Left renal cortex interstitium (tissue), 4 donors: ENCODE measurements at places on chromosomes 12 and 14.

- no peak for DNase-seq
Observed at GRCh38 chr14:65500075-65500474, 87.5 kb downstream of the FUT8 start.

DNA sequence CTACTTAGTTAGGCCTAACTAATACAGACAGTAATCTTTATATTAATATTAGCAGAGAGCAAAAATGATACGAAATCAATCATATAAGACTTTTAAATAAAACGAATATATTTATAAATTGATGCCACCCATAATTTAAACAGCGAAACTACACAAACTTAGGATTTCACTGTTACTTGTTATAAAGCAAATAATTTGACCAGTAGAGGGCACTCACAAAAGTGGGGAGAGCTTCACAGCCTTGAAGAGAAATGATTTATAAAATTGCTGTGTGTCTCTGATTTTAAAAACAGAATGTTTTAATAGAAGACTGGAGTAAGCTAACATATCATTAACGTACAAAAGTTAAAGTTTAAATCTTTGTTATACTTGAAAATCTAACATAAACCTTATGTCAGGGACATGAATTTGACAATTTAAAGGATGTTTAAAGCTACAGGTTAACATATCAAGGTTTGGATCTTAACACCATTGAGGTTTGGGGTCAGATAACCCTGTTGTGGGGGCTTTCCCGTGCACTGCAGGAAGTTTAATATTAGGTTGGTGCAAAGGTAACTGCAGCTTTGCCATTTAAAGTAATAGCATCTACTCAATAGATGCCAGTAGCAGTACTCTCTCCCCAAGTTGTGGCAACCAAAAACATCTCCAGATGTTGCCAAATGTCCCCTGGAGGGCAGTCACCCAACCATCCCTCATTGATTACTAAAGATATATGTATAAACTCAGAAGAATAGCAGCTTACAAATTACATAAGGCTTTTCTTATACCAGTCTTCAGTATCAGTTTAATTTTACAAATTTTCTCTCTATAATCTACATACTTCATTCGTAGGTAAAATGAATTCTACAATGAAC is 9.3 kb downstream of the KRAS start:
- DNase-seq = no peak

DNA sequence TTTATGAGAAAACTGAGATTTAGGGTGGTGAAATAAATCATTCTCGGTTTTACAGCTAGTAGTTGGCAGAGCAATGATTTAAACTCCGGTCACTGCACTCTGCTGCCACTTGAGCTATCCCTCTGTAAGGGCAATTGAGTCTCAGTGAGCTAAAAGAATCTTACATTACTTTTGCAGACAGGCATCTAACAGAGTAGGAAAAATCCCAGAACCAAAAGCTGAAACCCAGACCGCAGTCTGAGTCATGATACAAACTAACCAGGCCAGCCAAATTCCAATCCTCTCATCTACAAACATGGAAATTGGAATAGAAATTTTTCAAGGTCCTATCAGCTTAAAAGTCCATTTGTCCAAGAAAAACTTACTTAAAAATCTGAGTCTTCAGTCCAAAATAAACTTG is 73.7 kb downstream of the ANKS1B start:
- peak; percentile 8 for DNase-seq

GRCh38 chr12:70711831-70712230 is 74.6 kb upstream of the PTPRB start:
- DNase-seq = no peak

DNA sequence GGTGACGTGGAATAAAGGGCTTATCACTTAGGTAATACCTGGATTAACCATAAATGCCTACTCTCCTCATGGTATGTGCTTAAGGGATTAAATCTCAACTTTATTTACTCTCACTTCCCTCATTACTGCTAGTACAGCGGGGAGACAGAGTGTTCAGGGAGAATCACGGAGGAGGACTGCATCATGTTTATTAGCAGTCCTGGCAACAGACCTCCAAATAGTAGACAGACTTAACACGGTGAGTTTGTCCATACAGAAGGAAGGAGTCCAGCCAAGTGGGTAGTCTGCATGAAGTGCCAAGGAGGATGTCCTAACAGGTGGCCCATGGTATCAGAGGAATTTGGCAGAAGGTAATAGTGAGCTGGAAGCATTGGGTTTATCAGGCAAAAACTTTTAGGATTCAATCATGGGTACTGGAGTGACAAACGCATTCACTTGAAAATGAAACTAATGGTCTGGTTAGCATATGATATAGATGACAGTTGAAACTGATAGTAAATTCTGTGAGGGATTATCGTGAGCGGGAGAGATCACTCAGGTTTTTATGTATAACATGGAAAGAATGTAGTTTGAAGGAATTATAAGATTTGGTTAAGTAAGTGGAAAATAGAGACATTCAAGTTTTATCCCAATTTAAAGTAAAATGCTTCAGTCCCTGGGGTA is 471.8 kb downstream of the TMEM117 start:
- DNase-seq = no peak

DNA sequence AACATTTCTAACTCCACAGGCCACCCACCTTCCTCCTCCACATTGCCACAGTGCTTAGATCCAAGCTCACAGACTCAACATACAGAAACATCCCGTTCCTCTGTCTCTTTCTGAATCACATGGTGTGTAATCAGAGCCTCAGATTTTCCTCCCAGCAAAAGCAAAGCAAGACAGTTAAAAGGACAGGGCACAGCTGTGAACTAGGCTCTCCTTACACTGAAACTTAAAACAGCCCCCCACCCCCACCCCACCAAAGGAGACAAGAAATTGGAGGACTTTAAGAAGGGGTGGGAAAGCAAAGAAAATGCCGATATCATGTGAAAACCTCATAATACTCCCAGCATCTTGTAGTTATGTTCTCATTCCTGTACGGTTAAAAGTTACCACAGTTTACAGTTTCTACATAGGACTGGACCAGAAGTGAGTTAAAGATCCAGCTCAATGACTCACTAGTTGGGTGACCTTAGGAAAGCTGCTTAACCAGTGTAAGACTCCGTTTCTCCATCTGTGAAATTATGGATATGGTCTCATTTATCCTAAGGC is 4.8 kb downstream of the YBX3 start:
- peak; percentile 68 for DNase-seq

DNA sequence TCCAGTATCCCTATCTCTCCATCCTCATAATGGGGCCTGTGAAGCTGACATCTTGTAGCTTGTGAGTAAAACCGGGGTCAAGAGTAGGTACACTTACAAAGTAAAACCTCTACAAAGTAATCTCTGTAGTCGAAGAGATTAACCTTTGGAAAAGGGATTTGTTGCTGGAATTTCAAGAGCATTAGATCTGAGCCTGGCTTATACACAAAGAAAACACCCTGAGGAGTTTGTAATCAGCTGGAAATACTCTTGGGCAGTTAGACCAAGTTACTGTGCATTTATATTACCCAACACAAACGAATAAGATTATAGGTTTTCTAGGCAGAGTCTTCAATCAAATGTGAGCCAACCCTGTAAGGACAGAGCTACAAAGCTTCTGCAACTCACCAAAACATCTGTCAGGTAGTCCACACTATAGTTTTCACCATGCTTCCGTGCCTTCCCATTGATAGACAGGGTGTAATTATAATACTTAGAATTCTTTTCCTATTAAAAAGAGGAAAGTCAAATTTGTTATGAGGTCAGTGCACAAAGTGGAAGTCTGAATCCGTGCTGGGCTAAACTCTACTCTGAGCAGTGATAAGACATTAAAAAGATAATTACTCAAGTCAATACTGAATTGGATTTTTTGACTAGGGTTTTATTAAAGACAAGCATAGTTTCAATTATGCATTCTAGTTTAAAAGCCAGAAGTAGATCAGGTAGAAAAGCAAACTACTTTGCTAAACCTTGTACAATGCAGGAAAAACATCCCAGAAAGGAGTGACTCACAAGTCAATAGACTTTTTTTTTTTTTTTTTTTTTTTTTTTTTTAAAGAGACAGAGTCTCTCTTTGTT is 14.6 kb downstream of the GNS start:
- DNase-seq = no peak

GRCh38 chr14:92937051-92937937 is 14.3 kb downstream of the CHGA start:
- no peak for DNase-seq
